Karpas-422 (cell line): ENCODE measurements at places on chromosomes 4 and X.

DNA sequence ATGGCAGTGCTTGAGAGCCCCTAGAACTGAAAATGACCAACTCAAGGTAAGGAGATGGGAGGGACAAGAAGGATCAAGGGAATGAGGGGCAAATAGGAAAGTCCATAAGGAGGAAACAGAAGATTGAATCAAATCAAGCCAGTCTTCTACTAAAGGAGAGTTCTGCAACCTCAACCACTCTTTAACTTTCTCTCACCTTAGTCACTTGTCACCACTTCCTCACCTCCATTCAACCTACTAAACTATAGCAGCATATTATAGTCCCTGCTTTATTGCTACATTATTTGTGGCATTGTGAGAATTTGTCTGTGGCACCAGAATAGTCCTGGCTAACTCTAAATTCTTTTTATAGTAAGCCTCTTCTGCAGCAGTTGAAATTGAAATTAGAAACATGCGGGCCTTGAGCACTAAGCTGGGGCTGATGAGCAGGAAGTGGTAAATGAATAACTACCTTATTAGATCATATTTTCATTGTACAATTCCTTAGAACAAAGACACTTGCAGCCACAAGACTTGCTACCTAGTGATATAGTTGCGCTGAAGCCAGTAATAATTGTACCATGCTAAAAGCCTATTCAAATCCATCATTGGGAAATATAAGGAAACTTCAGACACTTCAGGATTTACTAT, 336.9 kb downstream of the ZNF674 start:
- no peak for DNase-seq

- no peak for DNase-seq
Observed at GRCh38 chr4:71222661-71223060, 116.2 kb upstream of the SLC4A4 start.

DNA sequence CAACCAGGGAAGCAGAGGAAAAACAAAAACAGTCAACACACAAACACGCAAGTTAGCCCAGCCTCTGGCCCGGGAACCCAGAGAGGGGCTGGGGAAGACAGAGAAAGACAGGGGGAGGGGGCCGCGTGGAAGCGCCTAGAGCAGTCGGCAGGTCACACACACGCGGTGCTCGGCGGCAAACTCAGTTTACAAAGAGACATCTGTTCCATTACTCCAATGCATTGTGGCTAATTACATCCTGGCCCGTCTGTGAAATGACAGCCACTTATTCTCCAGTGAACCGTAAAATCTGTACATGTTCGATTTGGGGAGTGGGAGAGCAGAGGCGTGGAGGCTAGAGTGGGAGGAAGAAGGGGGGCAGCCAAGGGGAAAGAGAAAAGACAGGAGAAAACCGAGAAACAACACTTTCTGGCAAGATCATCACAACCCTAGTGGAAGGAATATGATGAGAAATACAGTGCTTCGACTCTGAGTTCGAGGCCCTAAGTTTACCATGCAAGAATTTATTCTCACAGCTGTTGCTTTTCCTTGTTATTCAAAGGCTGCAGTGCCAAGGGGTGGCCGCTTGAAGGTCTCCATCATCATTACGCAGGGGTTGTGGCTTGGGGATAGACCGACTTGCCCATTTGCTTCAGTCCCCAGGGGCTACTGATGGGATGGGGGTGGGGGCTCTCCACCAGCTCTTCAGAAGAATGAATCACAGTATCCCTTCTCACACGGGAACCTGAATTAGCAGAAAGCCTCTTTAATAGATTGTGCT, 167.7 kb downstream of the MGST2 start:
- no peak for DNase-seq

- DNase-seq: no peak
Observed at GRCh38 chrX:17164941-17165340, 210.1 kb upstream of the NHS start.

GRCh38 chr4:153506341-153507309, 40.5 kb downstream of the TMEM131L start:
- no peak for DNase-seq

DNA sequence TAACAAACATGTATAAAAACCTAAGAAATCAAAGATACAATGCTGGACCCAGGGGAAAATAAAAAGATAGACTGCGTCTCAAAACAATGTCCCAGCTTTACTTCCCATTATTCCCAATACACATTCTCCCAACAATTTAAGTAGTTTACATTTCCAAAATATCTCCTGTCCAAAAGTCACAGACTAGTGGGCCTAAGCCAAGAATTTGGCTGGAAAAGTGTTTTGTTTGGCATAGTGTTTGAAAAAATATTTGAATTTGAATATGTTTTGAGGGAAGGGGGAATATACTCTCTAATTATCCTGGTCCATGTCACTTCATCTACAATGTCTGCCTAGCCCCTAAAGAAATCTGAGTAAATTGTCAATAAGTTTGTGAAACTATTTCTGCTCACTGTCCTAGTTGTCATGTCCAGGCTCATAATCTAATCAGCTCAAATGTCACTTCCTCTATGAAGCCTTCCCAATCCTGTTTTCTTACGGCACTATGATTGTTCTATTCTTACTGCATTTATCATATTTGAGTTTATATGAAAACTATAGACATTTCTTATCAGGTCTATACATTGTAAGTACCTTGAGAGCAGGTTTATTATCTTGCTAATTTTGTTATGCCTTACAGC, 74.4 kb downstream of the SEC24D start:
- DNase-seq: peak; percentile 61

- DNase-seq: no peak
Observed at GRCh38 chr4:40564815-40565483, 64.7 kb downstream of the RBM47 start.

GRCh38 chr4:155025762-155026457, 182.5 kb upstream of the NPY2R start:
- peak; percentile 95 for DNase-seq

- DNase-seq: no peak
Observed at GRCh38 chr4:24991015-24991414, 39.7 kb downstream of the LGI2 start.

DNA sequence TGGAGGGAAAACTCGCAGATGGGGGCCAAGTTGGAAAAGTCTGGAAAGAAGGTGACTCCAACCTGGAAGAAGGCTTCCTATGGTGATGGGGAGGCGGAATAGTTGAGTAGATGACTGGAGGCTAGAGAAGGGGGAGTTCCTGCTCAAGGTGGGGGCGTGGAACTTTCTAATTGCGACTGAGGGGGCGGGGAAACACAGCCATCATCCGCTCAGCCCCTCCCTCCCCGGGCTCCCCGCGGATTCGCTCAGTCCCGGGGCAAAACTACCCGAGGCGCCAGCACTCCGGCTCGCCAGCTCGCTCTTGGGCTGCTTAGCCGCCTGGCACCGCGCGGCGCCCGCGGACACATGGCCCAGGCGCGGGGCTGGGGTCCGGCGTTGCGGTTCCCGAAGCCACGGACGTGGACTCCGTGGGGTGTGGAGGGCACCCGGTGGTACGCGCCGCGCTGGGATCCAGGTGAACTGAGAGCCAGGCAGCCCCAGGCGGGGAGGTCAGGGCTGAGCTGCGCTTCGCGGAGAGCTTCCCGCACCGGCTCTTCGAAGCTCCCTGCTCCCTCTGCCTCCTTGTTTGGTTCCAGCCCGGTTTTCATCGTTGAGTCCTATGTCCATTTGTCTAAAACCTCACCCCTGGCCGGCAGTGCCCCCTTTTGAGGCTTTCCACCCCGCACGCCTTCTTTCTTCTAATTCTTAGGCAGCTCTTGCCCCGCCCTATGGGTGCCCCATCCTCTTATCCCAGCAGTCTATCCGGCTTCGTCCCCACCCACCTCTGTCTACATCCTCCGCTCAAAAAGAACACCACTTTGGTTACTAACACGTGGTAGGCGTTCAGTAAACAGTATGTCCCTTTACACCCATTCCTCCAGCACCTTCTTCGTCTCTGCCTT, 38.9 kb downstream of the STARD8 start:
- no peak for DNase-seq

GRCh38 chrX:43469391-43470054, 186.6 kb upstream of the MAOA start:
- no peak for DNase-seq

DNA sequence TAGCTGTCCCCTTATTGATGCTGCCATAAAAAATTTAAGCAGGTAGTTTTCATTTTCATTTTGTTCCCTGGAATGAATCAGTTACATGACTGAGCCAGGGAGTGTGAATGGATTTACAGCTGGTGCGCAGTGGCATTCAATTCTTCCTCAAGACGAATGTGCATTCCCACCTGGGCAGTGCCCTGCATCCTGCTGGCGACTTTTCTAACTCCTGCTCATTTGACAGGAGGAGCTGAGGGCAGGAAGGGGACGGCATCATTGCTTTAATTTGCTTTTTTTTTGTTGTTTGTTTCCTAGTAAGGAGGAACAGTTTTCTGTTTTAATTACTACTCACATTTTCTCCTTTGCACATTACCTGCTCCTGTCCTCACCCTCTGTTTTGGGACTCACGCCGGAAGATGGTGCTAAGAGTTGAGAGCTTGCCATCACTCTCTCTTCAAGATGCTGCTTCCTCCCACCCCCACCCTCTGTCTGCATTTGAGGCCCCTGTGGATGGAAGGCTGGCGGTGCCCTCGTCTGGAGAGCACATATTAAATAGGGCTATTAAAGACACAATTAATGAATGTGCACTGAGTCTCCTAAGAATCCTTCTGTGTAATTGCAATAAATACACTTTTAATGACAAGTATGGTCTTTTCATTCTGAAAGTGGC, 35.8 kb downstream of the PSAPL1 start:
- DNase-seq: no peak
